T-helper 17 cell (primary cell): ENCODE measurements at places on chromosomes 3 and 15. TPM values are rescaled to one million over a fixed set of nuclear protein-coding genes. Genes with fewer than 3 reads are reported as not detected.

DNA sequence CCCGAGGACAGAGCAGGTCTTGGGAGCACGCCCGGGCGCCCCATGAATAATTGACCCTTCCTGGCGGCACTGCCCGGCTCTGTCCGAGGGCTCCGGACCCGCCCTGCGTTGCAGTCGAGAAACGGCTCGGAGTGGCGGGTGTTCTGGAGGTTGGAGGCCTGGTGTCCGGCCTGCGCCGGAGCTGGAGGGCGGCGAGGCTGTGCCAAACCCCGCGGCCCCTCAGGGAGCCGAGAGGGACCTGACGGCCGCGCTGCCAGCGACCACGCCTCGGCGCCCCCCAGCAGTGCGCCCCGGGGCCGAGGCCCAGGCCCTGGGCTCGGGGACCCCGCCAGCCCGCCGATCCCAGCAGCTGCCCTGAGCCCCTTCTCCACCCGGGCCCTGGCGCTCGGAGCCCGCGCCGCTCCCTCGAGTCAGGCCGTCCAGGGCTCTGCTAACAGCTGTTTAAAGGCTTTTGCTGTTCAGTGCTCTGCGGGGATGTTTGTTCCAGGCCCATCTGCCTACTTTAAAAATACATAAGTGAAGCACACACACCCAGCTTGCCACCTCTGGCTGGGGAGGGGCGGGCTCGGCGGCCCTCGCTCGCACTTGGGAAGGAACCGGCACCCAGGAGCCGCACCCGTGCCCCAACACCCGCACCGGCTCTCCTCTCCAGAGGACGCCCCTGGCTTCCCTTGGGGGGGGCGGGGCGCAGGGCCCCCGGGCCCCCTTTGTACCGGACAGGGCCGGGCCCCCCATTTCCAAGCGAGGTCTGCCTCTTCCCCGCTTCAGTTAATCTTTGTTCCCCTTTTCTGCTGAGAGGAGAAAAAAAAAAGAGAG lies 730 bp upstream of the ZNF710 start:
- H3K27ac ChIP-seq, result peak overlapping the region; percentile 96
- H3K4me3 ChIP-seq, result peak overlapping the region; percentile 98
- peaks cover 34% of the 10 kb centered on the region for H3K4me1 ChIP-seq
- H3K36me3 ChIP-seq, result peaks cover 8% of the 10 kb centered on the region

- H3K36me3 ChIP-seq, result no peaks in the 10 kb centered on the region
- no peak overlapping the region for H3K27ac ChIP-seq
- no peaks in the 10 kb centered on the region for H3K4me1 ChIP-seq
- DNase-seq, result no peak
These were observed 192.6 kb downstream of the PDZRN3 start for GRCh38 chr3:73432023-73432705.

DNA sequence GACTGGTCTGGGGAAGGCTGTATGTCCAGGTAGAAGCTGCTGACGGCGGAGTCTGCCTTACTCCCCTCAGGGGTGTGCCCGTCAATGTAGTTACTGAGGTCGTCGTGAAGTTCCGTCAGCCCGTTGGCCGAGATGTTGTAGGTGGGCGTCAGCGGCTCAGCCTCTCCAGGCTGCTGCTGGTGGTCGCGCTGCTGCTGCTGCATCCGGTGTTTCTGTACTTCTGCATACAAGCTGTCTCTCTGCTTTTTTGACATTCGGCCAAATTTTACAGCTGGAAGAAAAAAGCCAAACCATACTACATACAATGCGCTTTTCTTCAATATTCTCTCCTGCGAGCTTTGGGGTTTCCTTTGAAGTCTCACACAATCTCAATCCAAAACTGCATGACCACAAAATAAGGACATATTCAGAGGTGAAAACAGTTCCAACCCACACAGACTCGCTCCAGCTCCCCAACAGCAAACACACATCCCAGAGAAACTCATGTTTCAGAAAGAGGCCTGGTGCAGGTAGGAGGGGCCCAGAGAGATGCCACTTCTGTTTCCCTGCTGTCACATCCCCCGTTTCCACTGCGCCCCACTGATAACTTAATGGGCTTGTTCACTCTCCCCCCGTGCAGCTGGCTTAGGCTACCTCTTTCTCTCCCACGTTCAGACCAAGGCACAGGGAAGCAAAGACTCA lies 32.5 kb upstream of the ICE2 start:
- peak overlapping the region; percentile 94 for H3K27ac ChIP-seq
- peaks cover 14% of the 10 kb centered on the region for H3K36me3 ChIP-seq
- no peak for DNase-seq
- H3K4me3 ChIP-seq, result peak overlapping the region; percentile 66

DNA sequence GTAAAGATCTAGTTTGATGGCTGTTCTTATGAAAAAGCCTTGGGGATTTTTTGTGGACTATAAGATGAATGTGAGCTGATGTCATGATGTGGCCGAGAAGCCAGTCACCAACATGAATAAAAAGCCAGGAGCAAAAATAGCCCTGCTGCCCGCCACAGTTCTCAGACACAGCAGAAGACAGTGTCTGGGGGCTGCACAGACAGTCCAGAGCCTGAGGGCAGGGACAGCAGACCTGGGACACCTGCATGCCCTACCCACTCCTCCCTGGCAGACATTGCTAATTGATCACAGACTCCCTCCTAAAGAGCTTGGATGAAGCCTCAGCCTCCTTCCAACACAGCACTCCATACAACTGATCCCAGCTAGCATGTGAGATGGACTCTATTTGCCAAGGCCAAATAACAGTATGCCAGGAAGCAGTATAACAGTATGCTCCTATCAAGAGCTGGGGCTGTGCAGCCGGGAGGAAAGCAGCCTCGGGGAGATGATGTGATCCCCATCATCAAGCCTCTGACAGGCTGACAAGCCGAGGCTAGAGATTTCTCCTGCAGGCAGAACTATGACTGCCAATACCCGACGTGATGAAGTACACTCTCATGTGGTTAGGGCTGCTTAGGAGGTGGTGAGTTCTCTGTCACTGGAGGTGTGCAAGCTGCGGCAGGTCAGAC lies 105.4 kb upstream of the RPL32 start:
- no peak for DNase-seq
- H3K27ac ChIP-seq, result peak overlapping the region; percentile 43
- no peaks in the 10 kb centered on the region for H3K27me3 ChIP-seq
- H3K36me3 ChIP-seq, result no peaks in the 10 kb centered on the region
- no peak overlapping the region for H3K4me3 ChIP-seq

DNA sequence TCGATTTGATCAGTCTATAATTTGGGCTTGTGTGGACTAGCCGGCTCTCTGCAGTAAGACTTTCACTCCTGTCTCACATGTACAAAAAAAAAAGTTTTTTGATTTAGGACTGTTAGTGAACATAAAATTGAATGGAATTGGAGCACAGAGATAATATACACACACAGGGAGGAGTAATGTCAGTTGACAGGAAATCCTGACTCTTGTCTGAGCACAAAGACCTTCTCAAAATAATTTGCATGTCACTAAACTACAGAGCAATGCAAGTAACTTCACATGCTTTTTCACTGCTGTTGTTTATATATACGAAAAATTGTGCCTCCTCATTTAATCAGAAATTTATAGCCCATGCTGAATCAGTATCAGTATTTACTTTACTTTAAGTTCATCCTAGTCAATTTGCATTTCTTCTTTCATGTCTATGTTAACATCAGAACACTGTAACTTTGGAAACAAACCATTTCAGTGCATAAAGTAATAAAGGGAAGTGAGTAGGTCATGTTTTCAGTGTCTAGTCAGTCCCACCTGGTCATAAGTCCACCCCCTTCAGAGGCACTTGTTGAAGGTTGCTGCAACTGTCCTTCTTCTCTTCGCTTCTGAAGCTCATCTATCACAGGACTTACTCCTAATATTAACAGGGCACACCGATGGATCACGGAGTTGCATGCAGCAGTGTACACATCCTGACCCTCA lies 115.8 kb downstream of the FBXL22 start:
- H3K27ac ChIP-seq, result no peak overlapping the region
- H3K36me3 ChIP-seq, result peaks cover 7% of the 10 kb centered on the region
- H3K4me3 ChIP-seq, result peak overlapping the region; percentile 5
- peaks cover 19% of the 10 kb centered on the region for H3K4me1 ChIP-seq
- DNase-seq, result no peak

Gene SUMF1
- total RNA-seq, result 13.1 TPM

DNA sequence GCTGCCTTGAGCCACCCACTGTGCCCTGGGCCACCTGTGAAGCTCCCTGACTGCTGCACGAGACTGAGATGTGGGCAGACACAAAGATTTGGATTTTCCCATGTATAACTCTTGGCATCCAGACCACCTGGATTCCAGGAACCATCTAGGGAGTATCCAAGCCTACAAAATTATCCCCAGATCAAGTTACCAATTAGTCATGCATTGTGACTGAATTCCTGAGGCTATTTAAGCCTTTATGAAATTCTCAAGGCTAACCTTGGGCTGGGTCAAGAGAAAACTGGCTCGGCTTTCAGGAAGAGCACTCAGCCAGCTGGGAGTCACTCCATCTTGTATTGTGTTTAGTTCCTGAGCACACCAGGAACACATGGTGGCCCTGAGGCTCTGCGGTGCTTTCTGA lies 13.3 kb upstream of the ATP13A5 start:
- no peak overlapping the region for H3K27ac ChIP-seq
- no peaks in the 10 kb centered on the region for H3K4me1 ChIP-seq
- peaks cover 42% of the 10 kb centered on the region for H3K27me3 ChIP-seq

Gene DCLK3
- not detected for total RNA-seq

GRCh38 chr15:36449662-36450145 lies 129.7 kb upstream of the CDIN1 start:
- H3K27ac ChIP-seq, result no peak overlapping the region
- no peaks in the 10 kb centered on the region for H3K27me3 ChIP-seq
- no peaks in the 10 kb centered on the region for H3K4me1 ChIP-seq
- H3K4me3 ChIP-seq, result no peak overlapping the region

Gene CD80
- total RNA-seq, result 14.1 TPM

- DNase-seq, result no peak
- no peak overlapping the region for H3K27ac ChIP-seq
- no peak overlapping the region for H3K4me3 ChIP-seq
These were observed 365.3 kb downstream of the MCTP2 start for GRCh38 chr15:94596707-94597106.

Gene TNNC1
- 3.8 TPM for total RNA-seq

- peaks cover 3% of the 10 kb centered on the region for H3K36me3 ChIP-seq
- H3K27me3 ChIP-seq, result no peaks in the 10 kb centered on the region
- peak overlapping the region; percentile 92 for H3K27ac ChIP-seq
- DNase-seq, result no peak
- H3K4me1 ChIP-seq, result peaks cover 46% of the 10 kb centered on the region
These were observed 60.8 kb upstream of the ARHGEF3 start for GRCh38 chr3:56862352-56863062.

GRCh38 chr3:134323966-134324962 lies 50.0 kb downstream of the AMOTL2 start:
- H3K4me1 ChIP-seq, result peaks cover 2% of the 10 kb centered on the region
- no peak overlapping the region for H3K27ac ChIP-seq
- H3K36me3 ChIP-seq, result peaks cover 2% of the 10 kb centered on the region
- DNase-seq, result no peak
- H3K4me3 ChIP-seq, result no peak overlapping the region
- H3K27me3 ChIP-seq, result peaks cover 47% of the 10 kb centered on the region
